ENCODE measurements at places on chromosomes 1 and 21.

DNA sequence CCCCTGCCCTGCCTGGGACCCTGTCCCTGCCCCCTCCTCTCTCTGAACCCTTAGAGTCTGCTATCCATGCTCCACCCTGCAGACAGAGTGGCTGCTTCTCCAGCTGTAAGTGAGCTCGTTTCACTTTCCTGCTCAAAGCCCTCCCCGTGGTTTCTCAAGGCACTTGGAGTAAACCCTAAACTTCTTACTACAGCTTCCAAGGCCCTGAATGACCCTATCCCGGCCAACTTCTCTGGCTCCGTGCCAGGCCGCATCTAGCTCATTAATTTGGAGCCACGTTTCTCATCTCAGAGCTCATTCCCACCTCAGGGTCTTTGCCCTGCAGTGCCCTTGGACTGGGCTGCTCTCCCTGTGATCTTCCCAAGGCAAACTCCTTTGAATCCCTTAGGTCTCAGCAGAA is 235.1 kb upstream of the RUNX1 start:
- H3K36me3 ChIP-seq: no peaks in the 10 kb centered on the region
- H3K4me3 ChIP-seq: no peak overlapping the region
- no peaks in the 10 kb centered on the region for H3K4me1 ChIP-seq
- no peaks in the 10 kb centered on the region for H3K27me3 ChIP-seq
- DNase-seq: no peak

DNA sequence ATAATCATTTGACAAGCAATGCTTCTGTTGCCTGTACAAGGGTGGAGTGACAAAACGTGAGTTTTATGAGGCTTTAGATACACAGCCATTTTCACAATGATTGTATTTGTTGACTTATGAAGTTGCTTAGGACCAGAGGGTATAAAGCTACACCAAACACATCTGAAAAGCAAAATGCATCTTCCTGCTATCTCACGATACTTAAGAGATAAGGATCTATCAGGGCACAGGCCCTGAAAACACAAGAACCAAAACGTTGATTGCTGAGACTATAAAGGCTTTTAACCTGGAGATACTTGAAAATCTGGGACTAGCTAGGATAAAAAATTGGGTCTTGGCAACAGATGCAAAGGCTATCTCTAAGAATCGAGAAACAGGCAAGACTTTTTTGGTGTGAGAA is 115.7 kb downstream of the SLC5A9 start:
- H3K27ac ChIP-seq: no peak overlapping the region
- DNase-seq: no peak
- H3K27me3 ChIP-seq: no peaks in the 10 kb centered on the region

GRCh38 chr1:28236656-28237322 is 865 bp downstream of the ATP5IF1 start:
- peak overlapping the region; percentile 81 for H3K27ac ChIP-seq
- H3K4me3 ChIP-seq: peak overlapping the region; percentile 97
- H3K36me3 ChIP-seq: peaks cover 20% of the 10 kb centered on the region

DNA sequence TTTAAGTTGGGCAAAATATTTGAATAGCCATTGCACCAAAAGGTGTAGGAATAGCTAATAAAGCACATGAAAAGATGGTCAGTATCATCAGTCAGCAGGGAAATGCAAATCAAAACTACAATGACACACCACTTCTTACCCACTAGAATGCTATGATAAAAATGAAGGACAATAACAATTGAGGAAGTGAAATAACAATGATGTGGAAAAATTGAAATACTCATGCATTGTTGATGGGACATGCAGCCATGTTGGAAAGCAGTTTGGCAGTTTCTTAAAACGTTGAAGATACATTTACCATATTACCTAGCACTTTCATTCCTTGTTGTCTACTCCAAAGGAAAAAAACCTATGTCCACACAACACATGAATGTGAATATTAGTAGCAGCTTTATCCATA is 28.4 kb downstream of the HSD3B1 start:
- no peak overlapping the region for H3K27ac ChIP-seq
- H3K27me3 ChIP-seq: no peaks in the 10 kb centered on the region
- H3K36me3 ChIP-seq: no peaks in the 10 kb centered on the region
- DNase-seq: no peak

GRCh38 chr1:53625766-53626520 is 113.0 kb downstream of the GLIS1 start:
- H3K27ac ChIP-seq: no peak overlapping the region
- H3K36me3 ChIP-seq: no peaks in the 10 kb centered on the region
- H3K27me3 ChIP-seq: no peaks in the 10 kb centered on the region
- no peaks in the 10 kb centered on the region for H3K4me1 ChIP-seq
